ENCODE measurements at places on chromosomes 2 and 18. TPM values are rescaled to one million over a fixed set of nuclear protein-coding genes. Genes with fewer than 3 reads are reported as not detected.

Gene FZD7
- 68.4 TPM for total RNA-seq

Gene CHPF
- 134 TPM for total RNA-seq

Gene LRRC30
- not detected for total RNA-seq

Gene UGT1A3
- total RNA-seq: not detected

Gene MYO7B
- total RNA-seq: not detected
